Stimulated activated CD8-positive, alpha-beta memory T cell treated with anti-CD3 and anti-CD28 coated beads, Interleukin-7, amount 100 ng/mL, for 48 hours (primary cell): ENCODE measurements at places on chromosomes 7 and 10.

DNA sequence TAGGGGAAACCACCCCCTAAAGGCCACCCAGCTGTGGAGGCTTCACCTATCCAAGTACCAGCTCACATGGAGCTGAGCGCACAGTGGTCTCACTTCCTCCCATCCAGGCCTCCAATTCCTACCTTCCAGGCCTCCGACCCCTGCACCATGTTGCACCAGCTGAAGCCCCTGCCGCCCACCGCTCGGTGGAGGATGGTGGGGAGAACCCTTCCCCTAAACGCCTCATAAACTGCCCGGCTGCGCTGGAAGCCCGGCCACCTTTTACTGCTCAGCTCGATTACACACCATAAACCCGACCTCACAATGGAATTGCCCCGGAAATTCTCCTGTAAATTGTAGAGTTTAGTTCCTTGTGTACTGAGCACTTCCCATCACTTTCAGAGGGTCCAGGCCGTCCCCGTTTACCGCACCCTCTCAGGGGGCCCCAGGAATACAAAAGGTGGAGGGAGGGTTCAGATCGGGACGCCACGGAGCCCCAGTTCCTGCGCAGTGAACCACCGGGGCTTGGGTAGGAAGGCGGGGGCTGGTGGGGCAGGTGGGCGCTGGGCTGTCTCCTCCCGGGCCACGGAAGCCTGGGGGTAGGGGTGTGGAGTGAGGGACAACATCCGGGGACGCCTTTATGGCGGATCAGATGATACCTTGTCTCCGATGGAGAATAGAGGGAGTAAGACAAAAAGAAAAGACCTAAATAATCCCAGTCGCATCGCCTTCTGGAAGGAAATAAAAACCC lies 1.4 kb upstream of the HOXA7 start:
- no peak for DNase-seq

DNA sequence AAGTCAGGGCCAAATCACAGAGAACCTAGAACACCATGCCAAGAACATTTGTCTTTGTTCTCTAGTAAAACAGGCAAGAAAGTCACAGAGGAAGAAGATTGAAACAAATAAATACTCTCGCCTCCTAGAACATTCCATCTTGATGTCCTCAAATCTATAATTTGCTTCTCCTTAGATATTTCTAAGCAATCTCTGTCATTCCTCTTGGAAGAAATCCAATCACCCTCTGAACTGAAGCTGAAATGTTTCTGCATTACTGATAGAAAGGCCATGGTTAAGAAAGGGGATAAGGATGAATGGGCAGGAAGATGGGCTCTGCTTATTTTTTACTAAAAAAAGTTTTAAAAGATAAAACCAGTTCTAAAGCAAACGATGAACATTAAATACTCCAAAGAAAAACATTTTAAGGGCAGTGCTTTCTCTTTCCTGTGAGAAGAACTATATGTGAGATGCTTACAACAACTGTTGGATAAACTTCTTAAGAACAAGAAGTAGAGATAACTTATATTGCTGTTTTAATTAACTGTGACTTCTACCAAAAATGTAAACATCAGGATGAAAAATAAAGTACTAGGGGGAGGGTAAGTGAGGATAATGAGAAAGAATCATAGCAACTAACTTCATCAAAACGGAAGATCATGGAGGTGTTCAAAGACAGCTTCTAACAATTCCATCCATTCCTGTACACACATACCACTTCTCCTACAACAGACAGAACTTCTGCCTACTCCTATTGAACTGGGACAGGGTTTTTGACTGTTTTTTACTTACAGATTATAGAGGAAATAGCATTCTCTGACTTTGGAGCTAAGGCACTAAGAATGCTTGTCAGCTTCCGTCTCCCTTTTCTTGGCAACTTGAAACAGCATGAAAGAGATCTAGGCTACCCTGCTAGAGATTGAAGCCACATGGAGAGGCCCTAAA lies 153.0 kb upstream of the LRRTM3 start:
- DNase-seq: no peak

DNA sequence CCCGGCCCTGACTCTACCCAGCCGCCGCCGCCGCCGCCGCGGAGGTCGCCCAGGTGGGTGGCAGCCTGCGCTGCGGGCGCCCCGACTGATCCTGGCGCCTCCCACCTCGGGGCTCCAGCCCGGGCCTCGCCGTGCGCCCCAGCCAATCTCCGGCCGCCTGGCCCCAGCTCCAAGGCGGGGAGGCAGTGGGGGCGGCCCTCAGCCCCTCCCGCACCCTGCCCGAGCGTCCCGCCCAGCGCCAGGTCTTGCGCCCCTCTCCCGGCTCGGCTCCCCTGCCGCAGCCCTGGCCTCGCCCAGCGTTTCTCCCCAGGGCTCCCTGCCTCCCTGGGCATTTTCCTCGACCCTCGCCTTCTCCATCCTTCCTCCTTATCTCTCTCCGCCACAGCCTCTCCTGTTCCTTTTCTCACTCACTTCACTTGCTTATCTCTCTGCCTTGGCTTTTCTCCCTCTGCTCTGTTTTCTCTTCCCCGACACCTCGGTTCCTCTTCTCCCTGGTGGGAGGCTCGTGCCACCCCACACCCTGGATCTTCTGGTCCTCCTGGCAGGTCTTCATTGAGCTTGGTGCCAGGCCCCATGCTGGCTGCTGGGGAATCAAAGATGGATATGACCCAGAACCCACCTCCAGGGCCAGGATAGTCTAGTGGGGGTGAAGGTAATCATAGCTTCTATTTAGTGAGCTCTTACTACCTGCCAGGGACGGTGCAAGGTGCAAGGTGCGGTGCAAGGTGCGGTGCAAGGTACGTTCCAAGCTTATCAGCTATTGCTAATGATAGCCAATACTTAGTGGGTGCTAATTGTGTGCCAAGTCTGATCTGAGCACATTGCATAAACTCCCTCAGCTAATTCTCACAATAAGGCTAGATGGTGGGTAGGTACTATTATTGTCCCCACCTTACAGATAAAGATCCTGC lies at the start of gene SFRP5:
SFRP5 (minus strand) TSS at position 87 of the 911 bp plus-strand sequence. CDS start 166 bp downstream, outside the sequence.
- no peak for DNase-seq

- DNase-seq: no peak
Observed at GRCh38 chr10:100482834-100483185, 20.0 kb downstream of the WNT8B start.

GRCh38 chr7:110095372-110096052 lies 995.4 kb upstream of the LRRN3 start:
- DNase-seq: no peak

GRCh38 chr7:101161692-101162471 lies 3.5 kb downstream of the VGF start:
- no peak for DNase-seq

DNA sequence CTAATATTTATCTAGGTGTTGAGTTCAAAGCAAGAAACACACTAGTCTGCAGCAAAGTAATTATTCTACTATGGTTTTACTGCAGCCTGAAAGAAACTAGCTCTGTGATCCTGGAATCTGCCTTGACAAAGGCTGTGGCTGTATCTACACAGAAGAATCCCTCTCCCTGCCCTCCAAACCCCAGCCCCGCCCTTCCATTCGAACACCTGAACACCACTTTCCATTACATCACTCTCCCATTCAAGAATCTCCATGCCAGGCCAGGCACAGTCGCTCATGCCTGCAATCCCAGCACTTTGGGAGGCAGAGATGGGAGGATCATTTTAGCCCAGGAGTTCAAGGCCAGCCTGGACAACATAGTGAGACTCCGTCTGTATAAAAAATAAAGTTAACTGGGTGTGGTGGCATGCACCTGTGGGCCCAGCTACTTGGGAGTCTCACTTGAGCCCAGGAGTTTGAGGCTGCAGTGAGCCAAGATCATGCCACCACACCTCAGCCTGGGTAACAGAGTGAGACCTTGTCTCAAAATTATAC lies 23.3 kb downstream of the LRRC20 start:
- DNase-seq: no peak

DNA sequence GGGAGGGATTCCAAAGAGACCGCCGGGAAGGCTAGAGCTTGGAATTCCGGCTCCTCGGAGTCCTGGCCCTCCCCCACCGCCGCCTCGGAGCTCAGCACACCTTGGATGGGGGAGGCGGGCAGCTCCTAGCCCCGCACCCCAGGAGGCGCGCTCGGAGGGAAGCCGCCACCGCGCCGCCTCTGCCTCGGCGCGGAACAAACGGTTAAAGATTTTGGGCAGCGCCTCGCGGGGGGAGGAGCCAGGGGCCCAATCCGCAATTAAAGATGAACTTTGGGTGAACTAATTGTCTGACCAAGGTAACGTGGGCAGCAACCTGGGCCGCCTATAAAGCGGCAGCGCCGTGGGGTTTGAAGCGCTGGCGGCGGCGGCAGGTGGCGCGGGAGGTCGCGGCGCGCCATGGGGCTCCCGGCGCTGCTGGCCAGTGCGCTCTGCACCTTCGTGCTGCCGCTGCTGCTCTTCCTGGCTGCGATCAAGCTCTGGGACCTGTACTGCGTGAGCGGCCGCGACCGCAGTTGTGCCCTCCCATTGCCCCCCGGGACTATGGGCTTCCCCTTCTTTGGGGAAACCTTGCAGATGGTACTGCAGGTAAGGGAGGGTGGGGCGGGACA lies at the start of gene CYP26A1:
CYP26A1 (plus strand) TSS at position 355 of the 608 bp plus-strand sequence; CDS start at position 397, 42 bp downstream.
- DNase-seq: no peak

DNA sequence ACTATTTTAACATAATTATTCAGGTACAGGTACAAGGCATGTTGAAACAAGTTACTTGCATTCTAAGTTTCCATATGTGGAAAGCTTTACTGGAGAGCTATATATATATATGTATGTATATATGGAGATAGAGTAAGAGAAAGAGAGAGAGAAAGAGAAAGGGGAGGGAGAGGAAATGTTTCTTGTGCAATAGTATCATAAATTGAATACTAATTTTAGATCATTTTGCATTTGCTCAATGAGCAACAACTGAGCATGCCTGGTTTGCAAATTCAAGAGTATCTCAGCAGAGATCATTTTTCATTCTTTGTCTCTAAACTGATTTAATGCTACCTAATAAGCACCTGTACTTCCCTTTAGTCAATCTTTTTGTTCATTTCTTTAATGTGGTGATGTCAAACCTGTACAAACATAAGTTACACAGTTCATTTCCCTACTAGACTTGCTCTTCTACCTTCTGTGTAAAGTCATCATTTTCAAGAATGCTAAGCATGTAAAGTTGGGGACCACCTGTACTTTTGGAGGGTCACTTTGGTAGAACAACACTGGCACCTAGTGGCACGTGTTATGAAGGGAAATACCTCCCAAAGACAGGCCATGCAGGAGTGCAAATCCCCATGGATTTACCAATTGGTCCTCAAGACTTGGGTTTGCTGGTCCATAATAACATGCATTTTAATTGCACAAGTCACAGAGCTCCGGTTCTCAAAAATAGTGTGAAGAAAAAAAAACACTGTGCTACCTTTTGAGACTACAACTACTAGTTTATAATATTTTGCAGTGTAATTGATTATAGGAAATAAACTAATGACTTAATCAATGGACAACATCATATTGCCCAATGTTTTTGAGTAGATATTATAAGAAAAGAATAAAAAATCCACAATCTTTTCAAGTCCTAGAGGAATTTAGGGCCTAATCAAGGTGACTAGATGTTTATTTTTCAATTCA lies 431.2 kb upstream of the IGFBP3 start:
- no peak for DNase-seq

DNA sequence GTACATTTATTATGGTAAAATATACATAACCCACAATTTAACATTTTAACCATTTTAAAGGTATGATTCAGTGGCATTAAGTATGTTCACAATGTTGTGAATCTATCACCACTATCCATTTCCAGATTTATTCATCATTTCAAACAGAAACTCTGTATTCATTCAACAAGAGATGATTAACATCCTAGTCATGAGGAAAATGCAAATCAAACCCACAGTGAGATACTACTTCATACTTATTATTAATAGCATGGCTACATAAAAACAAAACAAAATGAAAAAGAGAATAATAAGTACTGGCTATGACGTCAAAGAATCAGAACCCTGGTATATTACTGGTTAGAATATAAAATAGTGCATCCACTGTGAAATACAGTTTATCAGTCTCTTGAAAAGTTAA lies 386.6 kb upstream of the POM121L12 start:
- DNase-seq: no peak

GRCh38 chr7:101707587-101707986 lies 78.5 kb upstream of the MYL10 start:
- DNase-seq: no peak

GRCh38 chr7:81672872-81673271 lies 97.0 kb downstream of the HGF start:
- no peak for DNase-seq

DNA sequence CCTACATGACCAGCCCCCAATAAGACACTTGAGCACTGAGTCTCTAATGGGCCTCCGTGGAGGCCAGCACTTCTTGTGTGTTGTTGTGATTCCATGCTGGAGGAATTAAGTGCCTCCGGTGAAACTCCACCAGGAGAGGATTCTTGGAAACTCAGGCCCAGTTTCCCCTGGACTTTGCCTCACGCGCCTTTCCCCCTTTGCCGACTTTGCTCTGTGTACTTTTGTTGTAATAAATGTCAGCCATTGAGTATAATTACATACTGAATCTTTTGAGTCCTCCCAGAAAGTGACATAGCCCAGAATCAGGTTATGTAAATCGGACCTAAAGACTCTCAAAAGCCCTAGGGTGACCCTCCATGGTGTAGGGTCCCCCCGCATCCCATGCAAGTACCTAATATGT lies 82.4 kb downstream of the DLG5 start:
- DNase-seq: no peak
